ENCODE measurements at places on chromosomes 2 and 18.

DNA sequence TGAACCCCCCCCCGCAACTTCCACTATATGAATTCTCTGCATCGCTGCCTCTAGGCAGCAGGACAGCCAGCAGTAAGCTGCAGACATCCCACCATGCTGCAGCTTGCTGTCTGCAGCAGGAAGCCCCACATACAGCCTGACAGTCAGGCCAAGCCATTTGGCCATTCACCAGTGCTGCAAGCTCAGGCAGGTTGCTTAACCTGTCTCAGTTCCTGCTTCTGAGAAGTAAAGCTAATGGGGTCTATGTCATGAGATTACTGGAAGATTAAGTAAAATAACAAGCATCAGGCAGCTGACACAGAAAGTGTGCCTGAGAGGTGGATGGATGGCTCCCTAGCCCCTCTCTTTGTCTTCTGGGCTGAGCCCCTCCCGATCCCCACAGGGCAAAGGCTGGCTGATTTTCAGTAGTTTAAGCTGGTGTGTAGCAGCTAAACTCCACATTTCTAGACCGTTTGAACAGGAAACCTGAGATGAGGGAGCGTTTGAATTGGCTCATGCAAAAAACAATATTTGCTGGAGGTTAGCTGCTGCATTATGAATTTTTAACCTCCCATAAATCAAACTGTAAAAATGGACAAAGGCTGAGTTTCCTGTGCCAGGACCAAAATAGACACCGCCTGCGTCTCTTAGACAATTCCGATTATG, 193.8 kb upstream of the ARL4C start:
- peak; percentile 99 for DNase-seq

DNA sequence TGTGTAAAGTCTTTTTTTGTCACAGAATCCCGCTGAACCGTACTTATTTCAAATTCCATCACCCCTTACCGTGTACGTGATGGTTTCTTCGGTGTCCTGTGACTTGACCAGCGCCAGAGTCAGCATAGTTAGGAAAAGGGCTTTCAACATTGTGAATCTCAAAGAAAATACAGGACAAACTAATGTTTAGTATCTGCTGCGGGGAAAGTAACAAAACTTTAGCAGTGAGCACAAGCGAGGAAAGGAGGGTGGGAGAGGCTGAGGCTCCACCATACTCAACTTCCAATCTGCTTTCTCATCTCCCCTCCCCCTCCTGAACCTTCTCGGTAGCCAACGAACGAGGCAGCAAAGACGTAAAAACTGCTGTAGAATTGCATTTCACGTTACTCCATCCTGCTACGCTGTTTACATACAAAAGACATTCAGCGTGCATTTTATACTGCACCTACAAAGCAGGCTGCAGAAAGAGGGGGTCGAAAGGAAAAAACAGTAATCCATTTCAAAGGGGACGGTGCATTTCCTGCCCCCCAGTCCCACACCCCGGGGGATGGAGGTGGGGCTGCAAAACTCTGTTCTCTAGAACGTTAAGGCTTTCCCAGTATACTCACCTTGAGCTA, 1.2 kb downstream of the EFEMP1 start:
- no peak for DNase-seq

DNA sequence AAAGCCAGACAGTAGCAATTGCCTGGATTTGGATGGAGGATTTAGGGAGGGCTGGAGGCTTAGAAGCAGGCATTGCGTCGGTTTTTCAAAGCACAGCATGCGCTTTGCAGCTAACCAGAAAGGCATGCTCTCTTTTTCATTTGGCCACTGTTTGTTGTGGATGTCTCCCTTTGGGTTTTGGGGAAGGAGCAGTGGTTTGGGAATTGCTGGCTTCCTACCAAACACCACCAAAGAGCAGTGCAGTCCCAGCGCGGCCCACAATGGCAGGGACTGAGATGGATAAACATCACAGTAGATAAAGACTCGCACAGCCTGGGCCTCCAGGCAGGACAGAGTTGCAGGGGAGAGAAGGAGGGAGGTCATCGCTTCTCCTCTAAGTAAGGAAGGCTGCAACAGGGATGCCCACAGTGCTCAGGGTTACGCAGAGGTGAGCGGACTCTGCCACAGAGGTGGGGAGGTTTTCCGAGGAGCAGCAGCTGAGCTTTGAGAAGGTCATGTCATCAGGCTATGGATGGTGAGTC, 148.5 kb downstream of the MYT1L start:
- DNase-seq = no peak

- DNase-seq = no peak
Observed at GRCh38 chr2:122516775-122517174, 761.3 kb downstream of the TSN start.
